ENCODE measurements at places on chromosomes 4 and X. TPM values are rescaled to one million over a fixed set of nuclear protein-coding genes. Genes with fewer than 3 reads are reported as not detected.
A peak's percentile ranks its signal among the peaks of the same experiment; 100 is the strongest.

Gene FMR1NB
- total RNA-seq: not detected

DNA sequence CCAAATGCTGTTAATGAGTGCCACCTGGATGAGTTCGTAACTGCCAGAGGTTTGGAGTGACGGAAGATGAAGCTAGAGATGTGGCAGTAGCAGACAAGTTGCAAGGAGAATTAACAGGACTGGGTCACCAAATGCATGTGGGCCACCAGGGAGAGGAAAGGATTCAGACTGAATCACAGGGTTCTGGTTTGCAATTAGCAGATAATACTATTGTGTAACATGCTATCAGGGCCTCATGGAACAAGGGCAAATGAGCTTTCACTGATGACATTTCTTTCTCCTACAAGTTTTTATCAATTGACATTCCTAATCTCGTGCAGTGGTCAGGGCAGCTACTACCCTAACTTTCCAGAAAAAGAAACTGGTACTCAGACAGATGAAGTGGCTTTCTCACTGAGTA lies 21.4 kb downstream of the GAB3 start:
- H3K36me3 ChIP-seq: no peaks in the 10 kb centered on the region
- no peaks in the 10 kb centered on the region for H3K4me1 ChIP-seq
- no peak overlapping the region for H3K4me3 ChIP-seq
- no peaks in the 10 kb centered on the region for H3K27me3 ChIP-seq

DNA sequence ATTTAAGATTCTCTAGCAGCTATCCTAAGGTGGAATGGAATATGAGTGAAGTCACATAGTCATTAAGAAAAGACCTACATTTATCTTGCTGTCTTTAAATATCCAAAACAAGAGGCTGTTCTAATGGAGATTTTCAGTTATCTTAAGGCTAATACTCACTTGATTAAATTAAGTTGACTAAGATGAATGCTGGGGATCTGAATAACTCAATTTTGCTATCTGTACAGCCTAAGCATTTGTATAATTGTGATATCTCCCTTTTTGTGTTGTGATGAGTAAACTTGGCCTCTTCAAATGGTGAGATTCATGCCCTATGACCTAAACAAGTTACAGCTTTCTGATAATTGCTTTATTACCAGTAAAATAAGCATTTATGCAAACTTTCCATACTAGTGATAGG lies 13.6 kb upstream of the GUCY1A1 start:
- no peaks in the 10 kb centered on the region for H3K4me1 ChIP-seq
- H3K36me3 ChIP-seq: no peaks in the 10 kb centered on the region
- no peak overlapping the region for H3K4me3 ChIP-seq
- no peak overlapping the region for H3K27ac ChIP-seq

- no peak overlapping the region for H3K27ac ChIP-seq
- no peaks in the 10 kb centered on the region for H3K27me3 ChIP-seq
- no peak for DNase-seq
- no peak overlapping the region for H3K4me3 ChIP-seq
- H3K36me3 ChIP-seq: peaks cover 63% of the 10 kb centered on the region
These were observed 61.4 kb downstream of the TNIP2 start for GRCh38 chr4:2694691-2695090.

- peaks cover 26% of the 10 kb centered on the region for H3K36me3 ChIP-seq
- H3K4me1 ChIP-seq: peaks cover 5% of the 10 kb centered on the region
- H3K4me3 ChIP-seq: no peak overlapping the region
- no peaks in the 10 kb centered on the region for H3K27me3 ChIP-seq
These were observed 14.3 kb upstream of the CORIN start for GRCh38 chr4:47852136-47852535.

DNA sequence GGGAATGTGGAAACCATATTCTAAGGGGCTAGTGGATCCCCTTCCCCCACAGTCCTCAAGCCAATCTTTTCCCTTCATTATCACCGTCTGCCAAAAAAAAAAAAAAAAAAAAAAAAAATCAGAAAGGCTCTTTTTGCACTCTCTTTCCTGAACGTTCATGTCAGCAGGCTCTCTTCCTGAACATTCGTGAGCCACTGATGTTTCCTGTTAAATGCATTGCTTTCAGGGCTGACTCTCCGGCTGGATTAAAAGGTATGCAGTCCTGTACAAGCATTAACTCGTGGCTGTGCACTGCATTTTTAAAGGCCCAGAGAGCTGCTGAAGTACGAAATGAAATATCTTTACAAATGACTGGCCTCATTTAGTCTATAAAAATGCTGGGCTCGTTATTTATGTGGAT lies 34.0 kb upstream of the TSPAN5 start:
- no peak for DNase-seq
- H3K27ac ChIP-seq: no peak overlapping the region
- H3K4me1 ChIP-seq: no peaks in the 10 kb centered on the region
- H3K27me3 ChIP-seq: no peaks in the 10 kb centered on the region

- peak; percentile 81 for DNase-seq
- no peak overlapping the region for H3K4me3 ChIP-seq
- H3K27me3 ChIP-seq: no peaks in the 10 kb centered on the region
- no peaks in the 10 kb centered on the region for H3K4me1 ChIP-seq
- H3K27ac ChIP-seq: no peak overlapping the region
- no peaks in the 10 kb centered on the region for H3K36me3 ChIP-seq
These were observed 118.0 kb upstream of the WDFY3 start for GRCh38 chr4:85084371-85085094.

Gene RBM47
- 1.1 TPM for total RNA-seq

DNA sequence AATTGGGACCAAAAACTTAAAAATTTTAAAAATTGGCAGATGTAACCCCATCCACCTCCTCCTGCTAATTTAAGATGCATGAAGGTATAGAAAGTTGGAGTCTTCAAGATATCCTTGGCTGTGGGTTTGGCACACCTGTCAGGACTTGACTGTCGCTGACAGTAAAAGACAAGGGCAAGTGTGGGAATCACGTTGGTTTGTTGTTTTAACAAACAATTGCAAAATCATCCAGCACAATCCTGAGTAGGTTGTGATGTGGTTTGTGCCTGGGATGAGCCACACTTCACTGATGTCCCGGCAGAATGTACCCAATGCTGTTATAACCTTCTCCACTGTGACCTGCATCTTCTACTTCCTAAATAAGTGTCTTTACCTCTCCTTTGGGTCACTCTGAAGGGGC lies 24.0 kb downstream of the HOPX start:
- H3K4me3 ChIP-seq: no peak overlapping the region
- no peak overlapping the region for H3K27ac ChIP-seq
- peaks cover 69% of the 10 kb centered on the region for H3K27me3 ChIP-seq

GRCh38 chrX:1391707-1392375 lies at the start of gene SLC25A6:
Gene SLC25A6 (minus strand): TSS chrX:1392113. CDS start chrX:1392009, 104 bp downstream.
- H3K36me3 ChIP-seq: peaks cover 33% of the 10 kb centered on the region
- peaks cover 14% of the 10 kb centered on the region for H3K4me1 ChIP-seq
- H3K27ac ChIP-seq: peak within 1 kb of the TSS; percentile 99
- no peaks in the 10 kb centered on the region for H3K27me3 ChIP-seq
- DNase-seq: peak; percentile 99

DNA sequence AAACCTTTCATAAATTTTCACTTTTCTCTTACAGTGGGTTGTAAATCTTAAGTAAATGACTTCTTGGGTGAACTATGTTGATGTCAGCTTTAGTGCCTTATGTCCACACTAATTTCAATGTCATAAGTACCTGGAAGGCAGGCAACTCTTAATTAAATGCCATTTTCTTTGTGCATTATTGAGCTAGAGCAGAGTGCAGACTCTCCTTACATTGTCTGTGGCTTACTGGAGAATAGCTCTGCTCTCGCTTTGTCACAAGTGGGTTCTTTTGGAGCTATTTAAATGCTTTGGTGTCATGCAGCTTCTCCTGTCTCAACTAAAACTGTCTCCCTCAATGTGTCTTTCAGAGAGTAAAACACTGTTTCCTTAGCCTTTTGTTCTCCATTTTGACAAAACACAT lies 411.6 kb downstream of the STIM2 start:
- DNase-seq: no peak
- no peaks in the 10 kb centered on the region for H3K4me1 ChIP-seq
- no peak overlapping the region for H3K27ac ChIP-seq
- H3K36me3 ChIP-seq: no peaks in the 10 kb centered on the region

Gene PTPN13
- 29.2 TPM for total RNA-seq

DNA sequence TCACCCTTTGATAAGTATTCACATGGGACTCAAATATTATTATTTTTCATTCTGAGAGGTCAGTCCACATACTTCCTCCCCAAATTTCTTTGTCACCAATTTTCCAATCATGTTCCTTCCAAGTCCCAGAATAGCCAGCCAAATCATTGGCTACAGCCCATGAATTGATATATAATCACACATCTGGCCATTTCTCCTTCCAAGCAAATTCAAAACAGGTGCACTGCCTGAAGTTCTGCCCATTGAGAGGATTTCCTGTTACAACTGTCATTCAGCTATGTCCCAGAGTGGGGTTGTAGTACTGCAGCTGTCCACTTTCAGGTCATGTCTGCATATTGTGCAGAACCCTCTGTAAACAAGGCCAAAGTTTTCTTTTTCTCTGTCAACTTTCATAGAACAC lies 347.8 kb downstream of the GRID2 start:
- H3K4me1 ChIP-seq: no peaks in the 10 kb centered on the region
- H3K27ac ChIP-seq: no peak overlapping the region
- DNase-seq: no peak
- H3K27me3 ChIP-seq: no peaks in the 10 kb centered on the region

Gene RADX
- 4.5 TPM for total RNA-seq

DNA sequence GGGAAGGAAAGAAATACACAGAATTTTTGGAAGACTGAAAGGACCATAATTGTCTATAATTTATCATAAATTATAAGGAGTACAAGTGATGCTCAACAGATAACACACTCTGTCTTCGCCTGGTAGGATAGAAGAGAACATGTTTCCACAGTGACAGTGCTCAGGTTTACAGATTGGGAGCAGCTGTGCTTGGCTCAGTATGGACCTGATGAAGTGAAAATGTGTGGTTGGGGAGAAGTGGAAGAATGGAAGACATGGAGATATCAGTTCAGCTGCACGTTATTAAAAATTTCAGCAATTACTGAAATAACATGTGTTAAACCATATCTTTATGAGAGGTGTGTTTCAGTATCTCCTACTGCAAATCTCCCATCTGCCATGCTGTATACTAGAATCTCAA lies 90.6 kb downstream of the TLL1 start:
- H3K27me3 ChIP-seq: no peaks in the 10 kb centered on the region
- no peaks in the 10 kb centered on the region for H3K4me1 ChIP-seq
- H3K4me3 ChIP-seq: no peak overlapping the region

GRCh38 chr4:13543839-13544605 lies at the start of gene NKX3-2:
Gene NKX3-2 (minus strand): TSS chr4:13544508. CDS start chr4:13544414, 94 bp downstream.
- peak; percentile 34 for DNase-seq
- H3K4me1 ChIP-seq: peaks cover 6% of the 10 kb centered on the region
- H3K27me3 ChIP-seq: peaks cover 95% of the 10 kb centered on the region
- H3K36me3 ChIP-seq: no peaks in the 10 kb centered on the region
- peak within 1 kb of the TSS; percentile 85 for H3K4me3 ChIP-seq
